PC-9 (cell line): ENCODE measurements at places on chromosomes 11 and 22. TPM values are rescaled to one million over a fixed set of nuclear protein-coding genes. Genes with fewer than 3 reads are reported as not detected.
A peak's percentile ranks its signal among the peaks of the same experiment; 100 is the strongest.

- DNase-seq, result no peak
Observed at GRCh38 chr22:45830531-45831245, 146.3 kb downstream of the WNT7B start.

- no peak for DNase-seq
Observed at GRCh38 chr11:79439410-79439885, 1.4 kb downstream of the TENM4 start.

DNA sequence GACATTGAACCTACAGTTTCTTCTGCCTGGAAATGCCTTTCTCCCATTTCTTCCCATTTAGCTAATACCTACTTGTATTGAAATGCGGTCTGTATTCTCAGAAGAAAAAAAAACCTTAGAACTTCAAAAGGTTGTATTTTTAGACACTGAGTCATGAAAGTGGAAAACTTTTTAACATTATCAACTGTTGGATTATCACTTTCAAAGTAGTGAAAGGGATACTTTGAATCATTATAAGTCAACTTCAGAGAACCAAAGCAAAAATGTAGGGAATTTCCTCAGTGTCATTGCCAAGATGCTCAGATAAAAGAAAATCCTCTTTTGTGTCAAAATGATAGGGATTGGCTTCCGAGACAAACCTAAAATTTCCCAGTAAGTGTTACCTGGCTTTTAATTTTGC, 6.6 kb downstream of the HOATZ start:
- DNase-seq, result no peak

The SLC29A2 gene
- 28.9 and 36.1 TPM in 2 replicates for total RNA-seq

- DNase-seq, result no peak
Observed at GRCh38 chr11:45926001-45926401, 3.5 kb downstream of the LARGE2 start.

DNA sequence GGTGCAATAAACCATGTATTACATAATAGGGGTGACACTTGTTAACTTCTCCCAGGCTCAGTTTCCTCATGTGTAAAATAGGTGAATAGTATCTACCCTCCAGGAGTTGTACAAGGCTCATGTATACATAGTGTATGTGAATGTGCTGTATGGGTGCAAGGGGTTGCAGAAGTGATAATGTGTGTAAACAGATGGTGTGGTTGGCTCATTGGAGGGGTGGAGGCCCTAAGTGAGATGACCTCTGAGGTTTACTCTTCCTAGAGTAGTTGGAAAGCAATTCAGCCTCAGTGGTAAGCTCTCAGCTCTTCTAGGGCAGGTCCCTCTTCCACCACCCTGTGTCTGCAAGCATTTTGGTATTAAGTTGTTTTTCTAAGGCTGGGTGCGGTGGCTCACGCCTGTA, 102.4 kb downstream of the PTPRJ start:
- DNase-seq, result no peak

- DNase-seq, result no peak
Observed at GRCh38 chr11:95239871-95240649, 9.1 kb upstream of the SESN3 start.

DNA sequence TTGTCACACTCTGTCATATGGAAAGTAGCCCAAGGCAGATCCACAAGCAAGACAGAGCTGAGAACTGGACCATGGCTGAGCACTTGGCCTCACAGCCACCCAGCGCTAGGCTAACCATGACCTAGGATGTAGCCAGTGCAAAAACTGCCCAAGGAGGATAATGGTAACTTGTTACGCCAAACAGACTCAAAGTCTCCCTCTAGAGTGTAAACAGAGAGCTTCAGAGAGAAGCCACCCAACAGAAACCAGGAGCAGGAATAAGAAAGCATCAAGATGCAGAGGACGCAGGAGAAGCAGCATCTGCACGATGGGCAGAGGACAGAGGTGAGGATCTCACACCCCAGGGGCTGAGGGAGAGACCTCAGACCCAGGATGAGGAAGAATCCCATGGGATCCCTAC, 97.9 kb downstream of the RCN1 start:
- no peak for DNase-seq

DNA sequence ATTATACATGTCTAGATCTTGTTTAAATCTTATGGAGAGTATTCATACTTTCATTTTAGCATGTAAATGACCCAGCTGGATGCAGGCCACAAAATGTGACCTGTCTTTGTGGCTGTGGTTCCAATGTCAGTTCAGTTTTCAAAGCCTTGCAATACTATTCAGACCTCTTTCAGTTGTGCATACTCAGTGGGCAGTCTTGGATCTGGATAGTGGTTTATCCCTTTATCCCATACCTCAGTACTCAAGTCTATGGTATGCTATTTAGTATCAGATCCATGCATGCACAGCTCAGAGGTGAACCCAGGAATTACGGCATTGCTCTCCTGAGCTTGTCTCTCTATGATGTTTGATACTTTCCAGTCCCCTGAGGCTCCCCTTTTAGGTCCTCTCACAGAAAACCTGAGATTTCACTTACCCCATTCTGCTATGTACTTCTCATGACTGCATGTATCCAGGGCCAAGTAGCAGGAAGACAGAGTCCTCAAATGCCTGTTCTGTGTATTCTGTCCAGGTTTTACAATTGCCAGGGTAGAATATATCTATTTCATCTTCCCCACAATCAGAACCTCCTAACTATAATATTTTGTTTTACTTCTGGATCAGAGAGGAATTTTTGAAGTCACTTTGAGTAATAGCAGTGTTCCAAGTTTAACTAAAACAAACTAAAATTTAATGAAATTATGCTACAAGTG, 6.9 kb upstream of the P4HA3 start:
- no peak for DNase-seq

GRCh38 chr22:23055449-23056179, 14.7 kb upstream of the GNAZ start:
- no peak for DNase-seq

The TIMP3 gene
- total RNA-seq, result 79.8 and 89.3 TPM in 2 replicates

The PEX16 gene
- total RNA-seq, result 35.8 and 48.6 TPM in 2 replicates

GRCh38 chr11:110805756-110806155, 93.5 kb upstream of the ARHGAP20 start:
- DNase-seq, result no peak

The OLFML1 gene
- total RNA-seq, result not detected in 2 replicates

GRCh38 chr11:19975414-19975990, 184.8 kb downstream of the DBX1 start:
- DNase-seq, result no peak

- peak; percentile 97 for DNase-seq
Observed at GRCh38 chr11:103923451-103923931, 112.9 kb upstream of the DDI1 start.

GRCh38 chr11:91630916-91631673, 593.5 kb upstream of the FAT3 start:
- no peak for DNase-seq

GRCh38 chr11:111541254-111542061, 938 bp downstream of the LAYN start:
- no peak for DNase-seq

DNA sequence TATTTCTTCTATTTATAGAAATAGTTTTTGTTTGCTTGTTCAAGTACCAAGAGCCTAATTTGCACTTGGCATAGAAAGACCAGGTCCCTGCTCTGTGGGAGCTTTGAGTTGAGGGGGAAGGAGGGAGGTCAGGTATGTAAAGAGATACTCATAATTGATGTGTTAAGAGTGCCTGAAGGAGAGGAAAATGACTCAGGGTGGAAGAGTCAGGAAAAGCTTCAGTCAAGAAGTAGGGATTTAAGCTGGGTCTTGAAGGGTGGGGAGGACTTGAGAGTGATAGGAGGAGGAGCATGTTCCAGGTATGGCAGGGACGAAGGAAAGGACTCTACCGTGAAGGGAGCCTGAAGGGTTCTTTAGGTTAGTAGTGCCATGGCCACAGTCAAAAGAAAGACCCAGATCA, 9.0 kb downstream of the RBX1 start:
- DNase-seq, result no peak

DNA sequence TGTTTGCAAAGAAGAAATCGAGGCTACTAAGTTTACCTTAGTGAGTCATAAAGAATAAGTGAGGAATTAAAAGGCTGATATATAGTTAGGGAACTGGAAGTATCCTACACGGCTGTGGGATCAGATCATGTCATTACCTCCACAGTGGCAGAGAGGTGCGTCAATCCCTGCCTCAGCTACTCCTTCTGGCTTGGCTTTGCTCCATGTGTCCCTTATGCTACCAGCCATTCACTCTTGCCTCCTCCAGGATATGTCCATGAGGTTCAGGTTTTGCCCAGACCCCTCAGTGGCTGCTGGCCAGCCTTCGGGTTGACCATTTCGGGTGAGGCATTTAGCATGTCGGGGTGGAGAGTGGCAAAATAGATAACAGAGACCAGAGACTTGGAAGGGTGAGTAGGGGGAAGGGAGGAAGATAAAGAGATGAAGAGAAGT, 153.4 kb downstream of the LDLRAD3 start:
- DNase-seq, result no peak

DNA sequence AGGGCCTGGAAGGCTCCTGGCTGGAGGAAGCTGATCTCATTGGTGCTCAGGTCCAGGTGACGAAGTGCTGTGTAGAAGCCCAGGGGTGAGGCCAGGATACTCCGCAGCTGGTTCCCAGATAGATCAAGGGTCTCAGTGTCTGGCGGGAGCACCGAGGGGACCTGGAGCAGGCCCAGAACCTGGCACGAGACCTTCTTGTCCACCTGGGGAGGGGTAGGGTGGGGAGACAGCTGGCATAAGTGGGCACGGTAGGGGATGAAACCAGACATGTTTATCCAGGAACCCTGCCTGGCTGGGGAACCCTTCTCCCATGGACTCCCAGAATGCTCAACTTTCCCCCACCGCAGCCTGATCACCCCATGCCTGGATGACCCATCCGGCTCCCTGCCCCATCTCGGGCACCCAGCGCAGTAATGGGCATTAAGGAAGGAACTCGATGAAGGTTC, 9.2 kb downstream of the LRRC32 start:
- no peak for DNase-seq

The PNPLA3 gene
- total RNA-seq, result 22.2 and 26.8 TPM in 2 replicates

- DNase-seq, result peak; percentile 55
Observed at GRCh38 chr11:61297746-61298145, 2.6 kb upstream of the VWCE start.

DNA sequence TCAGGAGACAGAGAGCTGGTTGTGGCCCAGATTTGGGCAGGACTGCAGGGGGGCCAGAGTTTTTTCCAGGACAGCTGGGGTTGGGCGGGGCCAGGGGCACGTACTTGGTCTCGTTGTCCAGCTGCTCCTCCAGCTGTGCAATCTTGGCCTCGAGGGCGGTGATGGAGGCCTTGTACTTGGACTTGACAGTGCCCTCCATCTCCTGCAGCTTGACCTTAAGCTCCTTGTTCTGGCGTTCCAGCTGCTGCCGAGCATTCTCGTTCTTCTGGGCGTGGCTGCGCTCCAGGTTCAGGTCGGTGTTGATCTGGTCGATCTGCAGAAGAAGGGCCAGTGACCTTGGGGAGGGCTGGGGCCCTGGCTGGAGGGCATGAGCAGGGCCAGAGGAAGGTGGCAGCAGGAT, 32.1 kb downstream of the APOL1 start:
- no peak for DNase-seq

DNA sequence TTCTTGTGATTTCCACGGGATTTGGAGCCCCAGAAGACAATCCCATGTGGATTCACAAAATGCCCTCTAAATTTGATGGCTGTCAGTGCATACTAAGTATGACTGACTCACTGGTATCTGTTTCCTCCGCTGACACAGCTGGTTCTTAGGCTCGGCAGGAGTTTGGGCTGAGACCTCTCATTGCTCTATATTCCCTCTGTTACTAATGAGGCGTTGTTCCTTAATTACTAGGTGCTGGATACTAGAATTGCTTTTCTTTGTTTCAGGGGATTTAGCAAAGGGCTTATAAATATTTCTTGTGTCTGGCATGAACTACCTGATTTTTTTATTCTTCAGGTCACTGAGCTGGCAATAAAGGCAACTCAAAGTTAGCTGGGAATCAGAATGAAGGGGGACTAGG, 53.2 kb upstream of the EHF start:
- no peak for DNase-seq

GRCh38 chr11:89015614-89016013, 50.2 kb downstream of the GRM5 start:
- no peak for DNase-seq

GRCh38 chr11:119484741-119485605, 62.0 kb upstream of the THY1 start:
- DNase-seq, result no peak
